Stimulated activated CD8-positive, alpha-beta memory T cell treated with anti-CD3 and anti-CD28 coated beads, Interleukin-15, amount 100 ng/mL, for 1 hour (primary cell): ENCODE measurements at places on chromosomes 7 and 10.

DNA sequence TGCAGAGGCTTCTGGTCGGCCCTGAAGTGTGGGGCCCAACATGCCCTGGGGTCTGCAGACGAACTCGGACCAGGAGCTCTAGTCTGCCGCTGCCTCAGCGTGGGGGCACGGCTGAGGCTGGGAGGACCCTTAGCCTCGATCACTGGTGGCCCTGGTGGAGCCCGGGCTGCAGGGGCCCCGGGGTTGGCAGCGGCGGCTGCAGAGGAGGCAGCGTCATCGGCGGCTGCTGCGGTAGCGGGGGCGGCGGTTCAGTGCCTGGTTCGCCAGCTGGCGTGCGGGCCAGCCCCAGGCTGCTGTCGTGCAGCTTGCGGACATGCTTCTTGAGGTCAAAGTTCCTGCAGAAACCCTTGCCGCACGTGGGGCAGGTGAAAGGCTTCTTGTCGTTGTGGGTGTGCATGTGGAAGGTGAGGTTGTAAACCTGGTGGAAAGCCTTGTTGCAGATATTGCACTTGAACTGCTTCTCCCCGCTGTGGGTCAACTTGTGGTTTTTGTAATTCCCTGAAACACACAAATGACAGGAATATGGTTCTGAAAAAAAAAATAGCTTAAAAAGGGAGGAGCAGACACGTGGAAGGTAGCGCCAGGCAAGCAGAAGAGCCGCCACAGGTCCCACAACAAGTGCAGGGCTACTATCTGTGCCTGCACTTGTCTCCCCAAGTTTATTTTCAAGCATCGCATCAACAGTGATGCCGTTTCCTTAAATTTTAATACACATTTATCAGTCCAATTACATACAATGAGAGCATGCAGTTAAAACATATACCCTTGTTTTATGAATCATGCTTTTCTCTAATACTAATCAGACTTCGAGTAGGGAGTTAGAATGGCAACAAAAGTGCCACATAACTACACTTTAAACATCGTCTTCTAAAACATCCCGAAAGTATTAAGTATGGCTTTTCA lies 2.4 kb downstream of the FEZF1 start:
- DNase-seq = no peak

- no peak for DNase-seq
Observed at GRCh38 chr7:36533717-36534116, 144.1 kb downstream of the ANLN start.

DNA sequence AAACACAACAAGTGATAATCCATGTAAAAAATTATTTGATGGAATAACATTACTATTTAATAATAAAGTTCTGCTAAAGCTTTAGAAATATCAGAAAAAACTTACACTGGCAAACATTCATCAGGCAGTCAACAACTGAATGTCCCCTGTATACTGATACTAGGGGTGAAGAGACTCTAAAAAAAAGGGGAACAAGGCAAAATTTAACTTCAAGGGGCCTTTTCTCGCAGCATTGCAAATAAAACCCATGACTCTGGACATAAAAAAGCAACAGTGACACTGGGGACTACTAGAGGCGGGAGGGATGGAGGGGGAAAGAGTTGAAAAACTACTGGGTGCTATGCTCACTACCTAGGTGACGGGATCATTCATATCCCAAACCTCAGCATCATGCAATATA lies 5.8 kb upstream of the IFRD1 start:
- DNase-seq = no peak

DNA sequence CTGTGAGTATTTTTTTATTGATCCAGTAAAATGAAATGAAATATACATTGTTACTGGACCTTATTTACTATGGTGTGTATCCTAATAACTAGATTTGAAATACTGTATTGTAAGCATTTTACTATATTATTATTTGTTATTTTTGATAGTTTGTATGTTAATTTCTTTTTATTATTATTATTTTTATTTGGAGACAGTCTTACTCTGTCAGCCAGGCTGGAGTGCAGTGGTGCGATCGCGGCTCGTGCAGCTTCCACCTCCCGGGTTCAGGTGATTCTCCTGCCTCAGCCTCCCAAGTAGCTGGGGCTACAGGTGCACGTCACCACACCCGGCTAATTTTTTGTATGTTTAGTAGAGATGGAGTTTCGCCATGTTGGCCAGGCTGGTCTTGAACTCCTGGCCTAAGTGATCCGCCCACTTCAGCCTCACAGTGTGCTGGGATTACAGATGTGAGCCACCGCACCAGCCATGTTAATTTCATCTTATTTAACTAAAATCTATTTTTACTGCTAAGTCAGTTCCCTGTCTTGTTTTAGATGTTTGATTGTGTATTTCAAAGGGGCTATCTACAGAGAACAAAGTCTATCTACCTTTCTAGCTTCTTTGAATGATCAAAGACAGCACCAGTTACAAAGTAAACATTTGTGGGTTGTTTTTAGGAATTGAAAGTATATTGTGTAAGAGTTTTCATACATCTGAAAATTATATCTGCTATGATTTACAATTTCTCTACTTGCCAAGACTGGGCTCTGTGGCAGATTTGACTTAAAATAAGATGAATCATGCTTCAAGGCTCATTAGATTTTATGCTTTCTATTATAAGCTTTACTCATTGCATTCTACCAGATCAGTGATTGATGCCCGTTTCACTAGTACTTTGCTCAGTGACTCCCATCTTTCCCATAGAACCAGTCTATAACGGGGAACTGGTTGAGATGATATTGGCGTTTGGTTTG lies 41.6 kb downstream of the CDC123 start:
- no peak for DNase-seq

DNA sequence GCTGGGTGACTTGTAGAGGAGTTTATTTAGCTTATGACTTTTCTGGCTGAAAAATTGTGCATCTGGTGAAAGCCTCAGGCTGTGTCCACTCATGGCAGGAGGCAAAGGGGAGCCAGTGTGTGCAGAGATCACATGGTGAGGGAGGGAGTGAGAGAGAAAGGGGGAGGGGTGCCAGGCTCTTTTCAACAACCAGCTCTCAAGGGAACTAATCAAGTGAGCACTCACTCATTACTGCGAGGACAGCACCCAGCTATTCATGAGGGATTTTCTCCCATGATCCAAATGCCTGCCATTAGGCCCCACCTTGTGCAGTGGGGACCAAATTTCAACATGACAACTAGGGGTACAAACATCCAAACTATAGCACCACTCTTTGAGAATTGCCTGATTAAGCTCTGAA lies 590.2 kb downstream of the MAGI2 start:
- no peak for DNase-seq

DNA sequence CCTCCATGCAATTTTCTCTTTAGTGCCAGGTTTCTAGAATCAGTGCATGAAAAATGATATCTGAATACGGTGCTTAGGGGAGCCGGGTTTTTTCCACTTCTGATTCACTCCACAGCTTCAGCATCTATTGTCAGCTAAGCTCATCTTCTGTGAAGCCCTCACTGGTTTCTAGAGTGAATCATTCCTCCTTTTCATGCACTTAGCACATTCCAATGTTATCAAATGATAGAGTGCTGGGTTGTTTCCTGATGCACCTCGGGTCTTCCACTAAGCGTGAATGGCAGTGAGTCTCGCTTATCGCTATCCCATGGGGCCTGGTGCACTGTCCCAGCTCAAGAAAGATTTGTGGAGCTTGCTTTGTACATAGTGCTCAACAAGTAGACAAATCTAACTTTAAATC lies 170.9 kb upstream of the RHEB start:
- no peak for DNase-seq

DNA sequence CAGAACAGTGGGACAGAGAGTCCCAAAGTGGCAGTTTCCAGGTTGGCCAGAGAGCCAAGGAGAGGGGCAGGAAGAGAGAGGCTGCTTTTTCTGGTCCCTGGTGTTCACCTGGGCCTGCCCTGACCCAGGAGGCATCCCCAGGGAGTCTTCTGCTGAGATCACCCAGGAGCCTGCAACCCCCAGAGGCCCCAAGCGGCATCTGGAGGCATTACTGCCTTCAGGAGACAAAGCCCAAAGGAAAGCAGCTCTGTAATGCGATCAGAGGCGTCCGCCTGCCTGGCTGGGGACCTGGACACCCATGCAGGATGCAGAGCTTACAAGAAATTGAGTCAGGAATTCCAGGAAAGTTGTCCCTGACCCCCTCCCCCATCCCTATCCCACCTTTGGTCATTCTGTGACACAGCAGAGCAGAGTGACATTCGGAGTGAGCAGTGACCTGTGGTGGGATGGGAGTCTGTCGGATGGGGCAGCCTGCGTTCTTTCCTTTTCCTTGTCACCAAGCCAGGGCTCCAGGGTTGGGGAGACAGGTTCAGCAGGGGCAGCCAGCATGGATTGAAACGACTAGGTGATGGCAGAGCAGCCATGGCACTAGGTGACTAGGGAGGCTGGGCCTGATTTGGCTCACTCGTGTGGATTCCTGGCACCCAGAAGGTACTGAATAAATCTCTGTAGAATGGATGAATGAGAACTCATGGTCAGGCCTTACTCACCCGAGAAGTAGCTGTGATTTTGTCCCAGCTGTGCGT lies 10.4 kb downstream of the UNC5B start:
- no peak for DNase-seq

DNA sequence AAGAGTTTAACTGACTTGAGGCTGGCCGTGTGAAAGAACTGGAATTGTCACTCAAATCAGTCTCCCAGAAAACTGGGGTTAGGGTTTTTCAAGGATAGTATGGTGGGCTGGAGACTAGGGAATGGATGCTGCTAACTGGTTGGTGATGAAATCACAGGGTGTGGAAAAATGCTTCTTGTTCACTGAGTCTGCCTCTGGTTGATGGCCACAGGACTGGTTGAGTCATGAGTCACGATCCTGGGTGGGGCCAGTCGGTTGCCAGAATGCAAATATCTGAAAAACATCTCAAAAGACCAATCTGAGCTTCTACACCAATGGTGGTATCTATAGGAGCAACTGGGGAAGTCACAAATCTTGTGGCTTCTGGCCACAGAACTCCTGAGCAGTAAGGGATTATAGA lies 16.3 kb upstream of the BAMBI start:
- no peak for DNase-seq

DNA sequence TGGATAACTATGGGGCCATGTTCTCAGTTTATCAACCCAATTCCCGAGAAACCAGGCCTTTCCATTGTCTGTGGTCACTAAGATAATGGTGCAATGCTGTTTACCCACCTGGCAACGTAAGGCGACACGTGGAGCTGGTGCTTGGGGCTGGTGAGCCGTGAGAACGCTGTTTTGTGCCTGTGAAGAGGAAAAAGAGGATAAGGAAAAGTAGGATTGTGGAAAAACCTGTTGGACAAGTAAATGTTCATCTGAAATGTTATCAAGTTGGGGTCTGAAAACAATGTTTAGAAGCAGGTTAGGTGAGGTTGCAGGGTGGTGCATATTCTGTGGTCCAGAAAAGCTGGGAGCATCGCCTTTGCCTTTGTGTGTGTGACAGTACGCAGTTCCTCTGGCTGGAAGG lies 88.5 kb downstream of the PPP1R17 start:
- no peak for DNase-seq

DNA sequence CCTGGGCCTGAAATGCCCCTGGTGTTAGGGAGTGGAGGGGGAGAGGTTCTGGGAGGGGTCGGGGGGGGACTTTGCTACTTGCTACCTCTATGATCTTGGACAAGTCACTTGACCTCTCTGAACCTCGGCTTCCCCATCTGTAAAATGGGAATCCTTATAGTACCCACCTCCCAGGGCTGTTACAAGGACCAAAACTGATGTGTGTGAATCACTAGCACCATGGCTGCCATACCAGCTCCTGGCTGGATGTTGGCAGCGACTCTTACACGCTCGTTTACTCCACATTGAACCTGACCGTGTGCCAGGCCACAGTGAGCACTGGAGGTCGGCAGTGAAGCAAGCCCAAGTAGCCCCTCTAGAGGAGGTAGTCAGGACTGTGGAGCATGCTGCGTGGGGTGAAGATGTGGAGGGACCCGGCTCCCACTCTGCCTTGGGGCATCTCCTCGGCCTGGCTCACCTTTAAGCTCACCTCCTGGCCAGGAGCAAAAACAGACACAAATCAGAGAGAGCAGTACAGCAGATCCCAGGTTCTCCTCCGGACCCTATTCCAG lies 28.9 kb downstream of the PPIF start:
- no peak for DNase-seq

GRCh38 chr7:4051696-4052095 lies 630.4 kb upstream of the FOXK1 start:
- DNase-seq = no peak

GRCh38 chr10:94997741-94998174 lies 59.3 kb downstream of the CYP2C9 start:
- DNase-seq = no peak

DNA sequence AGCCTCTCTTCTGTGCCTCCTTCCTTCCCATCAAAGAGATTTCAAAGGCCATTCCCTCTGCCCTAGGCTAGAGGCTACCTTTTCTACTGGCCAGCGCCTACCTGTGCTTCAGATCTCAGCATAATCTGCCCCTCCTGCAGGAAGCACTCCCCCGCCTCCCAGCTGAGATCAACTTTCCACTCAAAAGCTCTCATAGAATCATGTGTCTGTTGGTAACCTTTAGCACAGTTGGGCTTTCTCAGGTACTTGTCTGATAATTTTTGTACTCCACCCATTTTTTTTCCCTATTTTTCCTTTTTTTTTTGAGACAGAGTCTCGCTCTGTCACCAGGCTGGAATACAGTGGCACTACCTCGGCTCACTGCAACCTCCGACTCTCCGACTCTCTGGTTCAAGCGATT lies 231.0 kb upstream of the PRSS58 start:
- DNase-seq = no peak

- no peak for DNase-seq
Observed at GRCh38 chr10:129522041-129522585, 55.1 kb downstream of the MGMT start.

DNA sequence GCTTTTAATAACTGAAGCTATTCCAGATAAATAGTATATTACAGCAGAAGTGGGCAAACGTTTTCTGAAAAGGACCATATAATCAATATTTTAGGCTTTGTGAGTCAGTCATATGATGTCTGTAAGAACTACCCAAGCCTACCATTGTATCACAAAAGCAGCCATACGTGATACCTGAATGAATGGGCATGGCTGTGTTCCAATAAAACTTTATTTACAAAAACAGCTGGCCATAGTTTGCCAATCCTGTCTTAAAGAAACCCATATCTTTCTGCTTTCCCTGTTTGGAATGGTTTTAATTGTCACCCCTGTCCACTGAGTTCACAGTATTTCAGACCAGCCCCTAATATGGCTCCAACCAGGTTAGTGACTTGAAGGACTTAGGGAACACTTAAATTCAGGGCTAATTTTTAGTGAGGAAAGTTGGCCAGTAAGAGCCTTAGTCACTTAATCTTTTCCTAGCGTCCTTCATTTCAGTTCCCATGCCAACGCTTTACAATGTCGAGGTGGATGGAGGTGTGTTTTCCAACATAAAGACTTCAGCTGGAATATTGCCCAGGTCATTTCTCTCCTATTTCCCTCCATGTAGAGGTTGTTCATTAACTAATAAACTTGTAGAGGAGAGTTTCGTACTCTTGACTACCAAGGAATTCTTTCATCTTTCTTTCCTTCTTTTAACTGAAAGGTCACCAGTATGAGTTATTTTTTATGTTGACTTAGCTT lies 184.5 kb downstream of the TRIL start:
- DNase-seq = no peak
